Suppressor macrophage treated with lipopolysaccharide for 4 hours (primary cell): ENCODE measurements at places on chromosomes 13 and 19.

GRCh38 chr19:16801600-16802013, 27.6 kb upstream of the SIN3B start:
- DNase-seq = peak; percentile 41

GRCh38 chr13:102763741-102764140, 9.8 kb downstream of the TEX30 start:
- no peak for DNase-seq

- DNase-seq = no peak
These were observed 45.5 kb upstream of the FREM2 start for GRCh38 chr13:38641164-38641948.

- no peak for DNase-seq
These were observed 14.3 kb upstream of the PLPP2 start for GRCh38 chr19:305240-306150.

GRCh38 chr13:40429706-40430545, 236.5 kb downstream of the FOXO1 start:
- DNase-seq = no peak

GRCh38 chr13:22967669-22968068, 213.1 kb upstream of the SGCG start:
- DNase-seq = no peak

DNA sequence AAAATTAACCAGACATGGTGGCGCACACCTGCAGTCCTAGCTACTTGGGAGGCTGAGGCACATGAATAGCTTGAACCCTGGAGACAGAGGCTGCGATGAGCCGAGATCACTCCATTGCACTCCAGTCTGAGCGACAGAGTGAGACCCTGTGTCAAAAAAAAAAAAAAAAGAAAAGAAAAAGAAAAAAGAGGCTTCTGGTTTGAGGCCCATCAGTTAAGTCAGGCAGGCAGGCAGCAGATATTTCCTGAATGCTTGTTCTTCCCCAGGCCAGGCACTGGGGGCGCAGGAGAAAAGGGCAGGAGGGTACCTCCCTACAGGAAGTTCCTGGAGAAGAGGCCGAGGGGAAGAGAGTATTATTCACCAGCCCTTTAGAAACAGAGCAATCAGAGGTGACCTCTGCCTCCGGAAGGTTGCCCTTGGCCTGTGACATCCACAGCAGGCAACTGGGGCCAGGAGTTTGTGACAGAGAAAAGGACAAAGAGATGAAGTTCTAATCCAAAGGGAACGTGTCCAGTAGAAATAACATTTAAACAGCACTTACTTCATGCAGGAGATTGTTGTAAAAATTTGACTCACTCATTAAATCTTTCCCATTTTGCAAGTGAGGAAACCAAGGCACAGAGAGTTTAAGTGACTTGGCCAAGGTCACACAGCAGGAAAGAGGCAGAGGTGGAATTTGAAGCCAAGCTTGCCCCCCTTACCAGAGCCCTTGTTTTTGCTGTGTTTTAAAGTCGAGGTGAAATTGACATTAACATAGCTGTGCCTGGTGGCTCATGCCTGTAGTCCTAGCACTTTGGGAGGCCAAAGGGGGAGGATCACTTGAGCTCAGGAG, 4.3 kb upstream of the RLN3 start:
- peak; percentile 78 for DNase-seq

- DNase-seq = no peak
These were observed 71.4 kb downstream of the DGKH start for GRCh38 chr13:42119875-42120274.

- DNase-seq = peak; percentile 44
These were observed 50.0 kb upstream of the GPR183 start for GRCh38 chr13:99357131-99357596.

- no peak for DNase-seq
These were observed 894.3 kb upstream of the PCDH20 start for GRCh38 chr13:62309904-62310303.

DNA sequence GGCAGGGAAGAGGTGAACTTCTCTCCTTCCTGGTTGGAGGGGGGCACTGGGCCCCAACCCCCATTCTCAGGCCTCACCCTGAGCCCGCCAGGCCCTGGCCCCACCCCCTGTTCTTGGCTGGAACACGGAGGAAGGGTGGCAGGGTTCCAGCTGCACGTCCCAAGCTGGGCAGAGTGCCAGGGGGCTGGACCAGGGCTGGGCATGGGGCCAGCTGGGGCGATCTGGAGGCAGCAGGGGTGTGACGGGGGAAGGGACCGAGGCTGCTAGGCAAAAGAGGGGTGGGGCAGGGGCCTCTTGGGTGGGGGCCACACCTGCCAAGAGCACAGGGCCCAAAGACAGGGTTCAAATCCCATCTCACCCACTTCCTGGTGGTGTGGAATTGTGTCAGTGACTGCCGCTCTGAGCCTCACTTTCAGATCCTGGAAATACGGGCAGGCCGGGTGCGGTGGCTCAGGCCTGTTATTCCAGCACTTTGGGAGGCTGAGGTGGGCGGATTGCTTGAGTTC, 2.2 kb downstream of the HIF3A start:
- DNase-seq = peak; percentile 25

GRCh38 chr13:99275093-99275469, 16.9 kb upstream of the GPR18 start:
- DNase-seq = no peak

- DNase-seq = no peak
These were observed 293.5 kb downstream of the SPRY2 start for GRCh38 chr13:80047406-80047805.

DNA sequence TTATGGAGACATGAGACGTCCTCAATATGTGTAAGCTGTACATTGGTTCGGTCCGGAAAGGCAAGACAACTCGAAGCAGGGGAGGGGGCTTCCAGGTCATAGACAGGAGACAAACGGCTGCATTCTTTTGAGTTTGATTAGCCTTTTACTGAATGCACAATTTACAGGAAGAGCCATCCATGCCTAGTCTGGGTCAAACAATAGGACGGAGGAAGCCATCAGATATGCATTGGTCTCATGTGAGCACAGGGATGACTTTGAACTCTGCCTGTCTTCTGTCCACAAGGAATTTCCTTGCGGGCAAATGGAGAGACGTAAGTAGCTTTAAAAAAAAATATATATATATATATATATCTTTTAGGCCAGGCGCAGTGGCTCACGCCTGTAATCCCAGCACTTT, 1.9 kb upstream of the CCNP start:
- DNase-seq = no peak

- DNase-seq = peak; percentile 31
These were observed 11.2 kb downstream of the PPP6R1 start for GRCh38 chr19:55247621-55248099.

DNA sequence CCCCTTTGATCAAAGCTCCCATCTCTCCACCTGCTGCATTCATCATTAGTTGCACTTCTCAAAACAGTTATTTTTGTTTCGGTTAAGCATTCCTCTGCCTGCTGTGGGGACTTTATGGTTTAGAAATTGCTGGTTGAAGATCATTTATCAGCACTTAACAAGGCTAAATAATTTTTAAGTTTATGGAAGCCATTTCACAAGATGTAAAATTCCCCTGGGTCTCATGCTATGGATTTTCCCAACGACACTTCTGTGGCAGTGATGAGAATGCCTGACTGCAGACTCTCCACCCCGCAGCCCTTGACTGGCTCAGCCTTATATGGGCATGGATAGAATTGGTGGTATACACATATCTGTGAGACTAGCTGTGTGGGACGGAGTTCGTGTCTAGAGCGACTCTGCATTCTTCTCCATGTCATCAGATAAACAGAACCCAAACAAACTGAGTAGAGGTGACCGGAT, 52.8 kb downstream of the COL4A2 start:
- peak; percentile 9 for DNase-seq

GRCh38 chr19:16887353-16888265, 1.2 kb upstream of the F2RL3 start:
- no peak for DNase-seq

DNA sequence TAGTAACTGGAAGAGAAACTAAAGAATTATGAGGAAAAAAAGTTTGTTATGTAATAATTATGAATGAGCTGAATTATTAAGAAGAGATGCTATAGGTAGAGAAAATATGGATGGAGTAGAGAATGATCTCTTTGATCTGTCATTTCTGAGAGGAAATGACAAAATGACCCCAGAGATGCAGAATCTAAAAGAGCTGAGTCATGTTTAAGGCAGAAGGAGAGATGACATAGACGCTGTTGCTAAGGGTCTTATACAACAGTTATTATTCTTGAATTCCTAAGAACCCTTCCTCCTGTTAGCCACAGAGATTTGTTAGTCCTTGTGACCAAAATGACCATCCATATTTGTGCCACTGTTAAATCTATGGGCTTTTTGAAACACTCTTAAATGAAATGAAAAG, 58.3 kb upstream of the FREM2 start:
- DNase-seq = no peak

GRCh38 chr13:97221989-97222700, at the start of gene MBNL2:
MBNL2 (plus strand) TSS chr13:97222333; CDS start chr13:97276236, 53,903 bp downstream.
- DNase-seq = peak; percentile 91

DNA sequence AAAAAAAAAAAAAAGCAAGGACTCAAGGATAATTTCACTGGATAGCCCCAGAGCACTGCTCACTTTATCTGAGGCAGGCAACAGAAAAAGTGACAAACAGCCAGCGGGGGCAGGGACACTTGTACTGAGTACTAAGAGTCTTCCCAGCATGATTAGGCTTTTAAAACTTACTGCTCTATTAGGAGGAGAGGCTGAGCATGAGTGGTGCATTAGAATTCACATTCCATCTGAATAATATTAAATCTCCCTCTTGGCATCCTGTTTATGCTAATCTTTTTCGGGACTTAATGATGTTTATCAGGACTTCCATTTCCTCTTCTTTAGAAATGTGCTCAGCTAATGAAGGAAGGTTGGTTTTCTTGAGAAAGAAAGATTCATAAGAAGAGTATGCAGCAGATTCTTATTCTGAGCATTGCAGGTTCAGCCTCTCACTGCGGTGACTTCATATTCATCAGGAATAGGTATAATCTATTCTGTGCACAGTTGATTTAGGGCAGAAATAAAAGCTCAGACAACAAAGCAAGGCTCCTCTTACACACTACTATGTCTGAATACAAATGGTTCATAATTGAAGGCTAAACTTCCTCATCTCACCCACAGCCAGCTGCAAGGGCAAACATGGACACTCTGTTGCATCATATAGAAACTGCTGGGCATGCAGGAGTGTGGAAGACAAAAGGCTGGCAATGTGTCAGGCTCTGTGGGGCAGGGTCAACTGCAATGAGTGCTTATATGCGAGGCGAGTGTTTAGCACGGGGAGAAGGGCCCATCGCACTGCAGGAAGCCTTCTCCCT, 107.0 kb downstream of the KL start:
- DNase-seq = peak; percentile 84

GRCh38 chr19:48635263-48635965, 1.8 kb downstream of the DBP start:
- peak; percentile 75 for DNase-seq

DNA sequence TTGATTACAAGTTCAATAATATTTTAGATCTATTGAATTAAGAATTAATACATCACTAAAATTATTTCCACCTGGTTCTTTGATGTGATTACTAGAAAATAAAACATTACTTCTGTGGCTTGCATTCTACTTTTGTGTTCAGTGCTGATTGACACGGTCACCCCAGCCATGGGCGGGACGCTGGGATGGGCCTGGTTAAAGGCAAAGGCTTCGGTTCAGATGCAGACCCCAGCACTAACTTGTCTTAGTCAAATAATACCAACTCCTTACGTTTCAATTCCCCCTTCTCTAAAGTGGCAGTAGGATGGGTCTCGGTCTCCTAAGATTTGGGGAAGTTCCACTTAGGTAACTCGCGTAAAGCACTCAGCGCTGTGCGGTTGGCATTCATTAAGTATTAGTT, 144.9 kb downstream of the URI1 start:
- no peak for DNase-seq

DNA sequence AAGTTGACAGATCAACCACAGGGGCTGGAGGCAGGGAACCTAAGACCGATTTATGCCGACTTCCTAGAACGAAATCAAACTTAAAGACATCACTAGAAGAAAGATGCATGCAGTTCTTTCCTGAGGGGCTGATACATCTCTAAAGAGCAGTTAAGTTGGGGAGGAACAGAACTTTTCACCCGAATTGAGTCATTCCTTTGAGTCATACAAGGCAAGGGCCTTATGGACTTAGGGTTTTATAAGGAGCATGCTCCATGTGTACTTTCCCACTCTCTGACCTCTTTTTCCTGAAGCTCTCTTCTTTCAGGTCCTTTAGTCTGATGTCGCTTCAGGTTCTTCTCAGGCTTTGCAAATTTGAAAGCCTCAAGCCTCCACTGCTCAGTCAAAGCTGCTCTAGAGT, 7.9 kb upstream of the FBXL3 start:
- DNase-seq = peak; percentile 47

- DNase-seq = no peak
These were observed 362.1 kb downstream of the EFNB2 start for GRCh38 chr13:106173346-106173745.

DNA sequence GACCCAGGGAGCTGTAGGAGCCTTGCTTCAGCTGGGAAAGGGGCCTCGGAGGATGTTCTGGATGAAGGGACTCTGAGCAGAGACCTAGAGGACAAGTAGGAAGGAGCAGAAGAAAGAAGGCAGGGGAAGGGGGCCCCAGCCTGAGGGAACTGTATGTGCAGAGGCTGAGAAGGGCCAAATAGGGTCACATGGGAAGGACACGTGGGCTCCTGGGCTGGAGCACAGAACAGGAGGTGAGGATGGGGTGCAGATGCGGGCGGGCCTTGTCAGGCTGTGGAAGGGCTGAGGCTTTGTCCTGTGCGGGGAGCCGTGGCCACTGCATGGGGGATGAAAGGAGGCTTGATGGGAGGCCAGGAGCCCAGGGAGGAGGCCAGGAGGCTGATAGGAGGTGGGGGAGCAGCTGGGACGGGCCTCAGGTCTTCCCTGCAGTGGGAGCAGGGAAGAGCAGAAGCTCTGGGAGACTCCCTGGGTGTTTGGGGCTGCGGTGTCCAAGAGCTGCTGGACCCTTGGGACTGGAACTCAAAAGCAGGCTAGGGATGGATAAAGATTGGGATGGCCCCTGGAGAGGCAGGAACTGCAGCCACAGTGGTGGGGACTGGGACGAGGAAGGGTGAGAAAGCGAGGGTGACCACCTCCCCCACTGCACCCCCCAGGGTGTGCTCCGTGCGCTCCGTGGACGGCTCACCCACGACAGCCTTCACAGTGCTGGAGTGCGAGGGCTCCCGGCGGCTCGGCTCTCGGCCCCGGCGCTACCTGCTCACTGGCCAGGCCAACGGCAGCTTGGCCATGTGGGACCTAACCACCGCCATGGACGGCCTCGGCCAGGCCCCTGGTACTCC, 11.4 kb upstream of the LTBP4 start:
- DNase-seq = no peak

GRCh38 chr19:41076286-41076685, 12.0 kb upstream of the CYP2A13 start:
- no peak for DNase-seq

GRCh38 chr13:112113851-112114250, 46.9 kb downstream of the SOX1 start:
- DNase-seq = no peak

DNA sequence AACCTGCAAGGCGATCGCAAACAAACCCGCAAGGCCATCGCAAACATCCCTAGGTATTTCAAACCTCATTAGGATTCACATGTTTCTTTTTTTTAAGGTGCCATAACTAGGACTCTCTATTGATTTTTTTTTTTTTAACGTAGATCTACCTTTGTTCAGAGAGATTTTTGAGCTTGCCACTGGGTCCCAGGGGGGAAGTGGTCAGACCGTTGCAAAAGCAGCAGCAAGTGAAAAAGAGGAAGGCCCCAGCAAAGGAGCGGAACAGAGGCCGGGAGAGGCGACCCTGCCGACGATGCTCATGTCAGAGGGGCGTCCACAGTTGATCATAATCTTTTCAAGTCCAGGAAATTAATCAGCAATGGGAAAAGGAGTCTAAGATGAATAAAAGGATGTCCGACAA, 32.7 kb upstream of the FLT1 start:
- peak; percentile 77 for DNase-seq

GRCh38 chr13:69199664-69200063, 908.0 kb upstream of the ATXN8OS start:
- DNase-seq = no peak

- DNase-seq = no peak
These were observed 21.2 kb downstream of the ZNF233 start for GRCh38 chr19:44280916-44281315.
